Hypothalamus (tissue), 51 donors: ENCODE measurements at places on chromosomes 13 and 19.

GRCh38 chr13:18949489-18949761 lies 232.2 kb downstream of the TUBA3C start:
- DNase-seq, result no peak

GRCh38 chr13:94351292-94351990 lies 128.0 kb downstream of the DCT start:
- DNase-seq, result no peak

DNA sequence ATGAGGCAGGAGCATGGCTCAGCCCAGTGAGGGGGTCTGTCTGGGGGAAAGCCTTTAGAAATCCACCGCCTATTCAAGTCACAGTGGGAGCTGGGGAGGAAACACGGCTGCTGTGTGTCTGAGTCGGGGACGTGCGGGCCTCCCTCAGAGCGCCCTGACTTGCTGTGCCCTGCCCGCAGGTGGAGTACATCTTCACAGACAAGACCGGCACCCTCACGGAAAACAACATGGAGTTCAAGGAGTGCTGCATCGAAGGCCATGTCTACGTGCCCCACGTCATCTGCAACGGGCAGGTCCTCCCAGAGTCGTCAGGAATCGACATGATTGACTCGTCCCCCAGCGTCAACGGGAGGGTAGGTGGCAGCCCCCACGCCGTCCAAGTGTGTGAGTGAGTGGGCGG lies 137.8 kb upstream of the MCF2L start:
- no peak for DNase-seq

DNA sequence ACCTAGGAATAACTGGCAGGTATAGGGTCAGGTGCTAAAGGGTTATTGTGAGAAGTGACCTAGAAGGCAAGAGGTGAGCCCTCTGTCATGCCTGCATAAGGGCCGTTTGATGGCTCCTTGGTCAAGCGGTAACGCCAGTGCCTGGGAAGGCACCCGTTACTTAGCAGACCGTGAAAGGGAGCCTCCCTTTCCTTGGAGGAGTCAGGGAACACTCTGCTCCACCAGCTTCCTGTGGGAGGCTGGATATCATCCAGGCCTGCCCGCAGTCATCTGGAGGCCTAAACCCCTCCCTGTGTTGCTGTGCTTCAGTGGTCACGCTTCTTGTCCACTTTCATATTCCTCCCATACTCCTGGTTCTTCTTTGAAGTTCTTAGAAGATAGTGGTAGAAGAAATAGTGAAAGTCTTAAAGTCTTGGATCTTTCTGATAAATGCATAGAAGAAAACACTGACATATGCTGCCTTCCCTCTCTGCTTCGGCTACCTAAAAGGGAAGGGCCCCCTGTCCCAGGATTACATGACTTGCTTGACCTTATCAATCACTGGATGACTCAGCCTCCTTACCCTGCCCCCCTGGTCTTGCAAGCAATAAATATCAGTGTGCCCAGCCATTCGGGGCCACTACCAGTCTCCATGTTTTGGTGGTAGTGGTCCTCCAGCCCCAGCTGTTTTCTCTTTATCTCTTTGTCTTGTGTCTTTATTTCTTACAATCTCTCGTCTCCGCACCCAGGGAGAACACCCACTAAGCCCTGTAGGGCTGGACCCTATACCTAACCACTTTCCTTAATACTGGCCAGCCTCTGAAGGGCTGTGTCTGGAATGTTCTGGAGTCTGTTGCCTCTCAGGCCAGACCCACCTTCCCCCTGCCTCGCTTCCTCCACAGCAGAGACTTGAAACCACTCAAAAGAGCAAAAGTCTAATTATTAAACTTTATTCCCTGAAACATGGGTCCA lies 16.1 kb upstream of the ABCC4 start:
- DNase-seq, result no peak

DNA sequence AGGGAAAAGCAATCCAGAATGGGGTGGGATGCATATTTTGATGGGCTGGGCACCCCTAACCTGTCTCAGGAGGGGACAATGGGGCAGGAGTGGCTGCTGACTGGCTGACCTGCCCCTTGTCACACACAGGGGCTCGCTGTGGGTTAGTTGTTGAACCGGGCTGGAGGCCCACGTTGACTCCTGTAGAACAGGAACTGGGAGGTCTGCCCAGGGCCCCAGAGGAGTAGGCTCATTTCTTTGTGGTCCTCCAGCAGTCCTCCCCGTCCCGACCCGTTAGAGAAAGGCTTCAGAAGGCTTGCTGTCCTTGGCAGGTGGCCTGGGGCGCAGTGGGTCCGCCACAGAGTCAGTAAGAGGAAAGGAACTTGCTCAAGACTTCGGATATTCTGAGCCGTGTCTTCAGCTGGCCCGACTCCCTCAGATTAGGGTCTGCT lies 70.1 kb downstream of the COL4A1 start:
- DNase-seq, result no peak

- DNase-seq, result no peak
Observed at GRCh38 chr19:6416658-6417405, 7.8 kb downstream of the KHSRP start.

DNA sequence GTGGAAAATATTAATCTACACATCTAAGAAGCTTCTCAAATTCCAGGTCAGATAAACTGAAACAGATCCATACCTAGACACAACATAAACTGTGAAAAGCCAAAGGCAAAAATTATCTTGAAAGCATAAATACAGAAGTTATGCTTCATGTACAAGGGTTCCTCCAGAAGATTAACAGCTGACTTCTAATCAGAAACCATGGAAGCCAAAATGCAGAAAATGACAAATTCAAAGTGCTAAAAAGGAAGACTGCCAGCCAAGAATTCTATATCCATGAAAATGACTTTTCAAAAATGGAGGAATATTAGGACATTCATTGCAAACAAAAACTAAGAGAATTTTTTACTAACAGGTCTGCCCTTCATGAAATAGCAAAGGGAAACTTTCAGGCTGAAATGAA lies 72.8 kb downstream of the MYO16 start:
- DNase-seq, result no peak

DNA sequence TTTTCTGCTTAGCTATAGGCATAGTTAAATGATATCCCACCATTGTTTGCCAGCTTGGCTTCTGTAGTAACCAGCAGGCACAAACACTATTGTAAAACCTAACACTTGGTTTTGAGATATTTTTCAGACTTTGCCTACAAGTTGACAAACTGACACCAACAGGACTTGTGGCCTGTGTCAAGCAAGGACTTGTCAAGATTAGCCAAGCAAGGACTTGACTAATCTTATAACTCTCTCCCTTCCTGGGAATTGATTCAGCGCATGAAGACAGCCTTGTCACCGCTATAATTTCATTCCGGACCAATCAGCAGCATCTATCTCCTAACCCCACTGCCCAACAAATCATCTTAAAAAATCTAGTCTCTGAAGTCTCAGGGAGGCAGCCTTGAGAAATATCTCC lies 72.7 kb upstream of the SLITRK1 start:
- DNase-seq, result no peak

- DNase-seq, result no peak
Observed at GRCh38 chr19:46076951-46077814, 36.4 kb upstream of the IGFL4 start.

DNA sequence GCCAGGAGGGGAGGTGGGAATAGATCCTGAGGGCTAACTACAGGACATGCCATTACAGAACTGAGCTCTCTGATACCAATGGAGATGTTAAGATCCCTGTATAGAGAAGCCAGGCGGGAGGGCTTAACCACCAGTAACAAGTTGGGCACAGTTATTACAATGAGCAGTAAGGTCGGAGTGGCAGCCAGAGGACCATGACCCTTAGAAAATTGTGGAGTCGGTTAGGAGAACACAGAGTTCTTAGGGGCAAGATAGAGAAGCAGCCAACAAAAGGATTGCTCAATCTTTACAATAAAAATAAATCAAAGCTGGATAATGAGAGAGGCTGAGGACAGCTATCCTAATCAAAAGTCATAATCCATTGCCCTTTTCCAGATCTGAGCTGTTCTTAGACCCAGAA lies 10.4 kb downstream of the CPB2 start:
- DNase-seq, result no peak

DNA sequence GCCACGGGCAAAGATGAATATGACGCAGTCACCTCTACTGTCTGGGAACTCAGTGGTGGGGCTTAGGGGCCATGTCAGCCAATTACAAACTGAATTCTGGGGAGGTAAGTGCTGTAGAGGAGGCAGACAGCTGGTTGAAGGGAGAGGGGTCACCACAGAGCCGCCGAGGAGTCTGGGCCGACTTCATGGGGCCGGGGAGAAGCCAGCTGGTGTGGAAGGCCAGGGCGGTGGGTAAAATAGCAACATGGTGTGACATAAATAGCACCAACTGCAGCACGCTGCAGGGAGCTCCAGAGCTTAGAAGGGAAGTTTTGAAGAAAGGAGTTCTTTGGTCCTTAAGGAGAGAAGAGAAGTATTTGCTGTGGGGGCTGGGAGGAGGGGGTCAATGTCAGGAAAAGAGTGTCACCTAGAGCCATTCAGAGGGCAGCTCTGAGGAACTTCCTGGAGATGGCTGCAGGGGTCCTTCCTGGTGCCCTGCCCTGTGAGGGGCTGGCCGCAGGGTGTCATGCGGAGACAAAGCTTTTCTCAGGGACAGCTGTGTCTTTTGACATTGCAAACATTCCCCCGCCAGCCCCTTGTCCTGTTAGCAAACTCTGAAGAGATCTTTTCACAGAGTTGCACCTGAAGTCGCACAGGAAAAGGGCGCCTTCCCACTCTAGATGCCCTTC lies 6.4 kb downstream of the METTL21C start:
- DNase-seq, result no peak

GRCh38 chr13:48246102-48246501 lies 13.1 kb downstream of the ITM2B start:
- no peak for DNase-seq

GRCh38 chr19:17419621-17420474 lies at the start of gene MVB12A:
TSS of gene MVB12A (plus strand) at chr19:17420047. CDS start at chr19:17420136, 89 bp downstream.
- DNase-seq, result peak; percentile 93

DNA sequence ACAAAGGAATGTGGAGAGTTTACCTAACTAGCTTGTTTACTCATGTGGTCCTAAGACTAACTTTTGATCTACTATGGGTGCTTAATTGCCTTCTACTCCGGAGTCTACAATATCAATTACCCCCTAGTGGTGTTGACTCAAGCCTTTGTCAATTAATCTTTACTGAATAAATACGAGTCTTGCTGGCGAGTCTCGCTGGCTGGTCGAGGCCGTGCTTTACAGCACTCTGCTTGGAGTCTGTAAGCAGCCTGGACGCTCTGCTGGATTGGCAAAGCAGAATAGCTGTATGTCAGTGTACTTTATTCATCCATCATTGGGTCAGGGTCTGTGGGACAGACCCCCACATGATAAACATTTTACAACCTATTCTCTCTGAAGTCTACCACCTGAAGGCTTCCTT lies 9.9 kb upstream of the SPART start:
- no peak for DNase-seq

- DNase-seq, result no peak
Observed at GRCh38 chr13:85255978-85256377, 543.2 kb downstream of the SLITRK6 start.

GRCh38 chr19:56476651-56477428 lies at the start of gene ZNF667:
TSS of gene ZNF667 (minus strand) at chr19:56477345. CDS start at chr19:56462370, 14,975 bp downstream.
- no peak for DNase-seq

DNA sequence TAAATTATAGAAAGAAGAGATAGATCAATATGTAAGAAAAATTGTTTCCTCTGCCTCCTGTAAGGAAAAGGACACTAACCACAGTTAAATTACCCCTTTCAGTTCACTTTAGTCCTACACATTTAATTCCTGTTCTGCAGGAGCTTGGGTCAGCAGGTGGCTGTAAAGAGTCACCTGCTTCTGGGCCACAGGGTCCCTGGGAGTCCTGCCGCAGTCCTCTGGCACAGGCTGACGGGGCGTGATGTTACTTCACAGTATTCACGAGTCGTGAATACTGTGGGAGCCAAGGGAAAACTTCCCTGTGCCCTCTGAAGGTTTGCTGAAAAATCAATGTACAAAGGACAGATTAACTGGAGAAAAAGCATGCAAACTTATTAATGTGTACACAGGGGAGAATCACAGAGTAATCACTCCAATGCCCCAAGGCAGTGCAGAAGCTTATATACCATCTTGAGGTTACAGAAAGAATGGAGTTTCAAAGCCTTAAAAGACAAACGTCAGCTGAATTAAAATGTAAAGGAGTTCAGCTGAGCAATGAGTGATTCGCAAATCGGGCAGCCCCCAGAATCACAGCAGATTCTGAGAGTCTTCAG lies 125.8 kb upstream of the TMTC4 start:
- no peak for DNase-seq

- no peak for DNase-seq
Observed at GRCh38 chr13:35594096-35594495, 117.6 kb upstream of the MAB21L1 start.

DNA sequence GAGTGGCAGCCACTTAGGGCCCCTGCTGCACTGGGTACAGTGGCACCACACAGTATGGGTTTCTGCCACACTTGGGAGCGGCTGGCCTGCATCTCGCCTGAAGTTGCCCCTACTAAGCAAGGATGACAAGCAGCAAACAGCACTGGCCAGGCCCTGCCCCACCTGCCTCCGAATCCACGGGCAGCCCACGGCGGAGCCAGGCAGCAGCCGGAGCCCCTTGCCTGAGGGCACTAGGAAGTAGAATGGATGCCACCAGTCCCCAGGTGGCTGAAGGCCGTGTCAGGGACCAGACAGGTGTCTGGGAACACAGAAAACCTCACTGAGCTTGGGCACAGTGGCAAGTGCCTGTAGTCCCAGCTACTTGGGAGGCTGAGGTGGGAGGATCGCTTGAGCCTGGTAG lies 19.4 kb downstream of the MLLT1 start:
- DNase-seq, result no peak

DNA sequence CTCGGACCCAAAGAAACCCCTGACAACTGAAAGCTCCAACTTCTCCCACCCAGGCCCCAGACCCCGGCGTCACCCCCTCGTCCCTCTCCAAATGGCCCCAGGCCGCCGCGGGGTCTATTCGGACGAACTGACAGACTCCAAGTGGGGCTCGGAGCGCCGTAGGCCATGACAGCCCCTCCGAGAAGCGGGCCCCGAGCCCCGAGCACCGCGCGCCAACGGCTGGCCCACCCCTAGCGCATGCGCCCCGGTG lies 360 bp downstream of the DDX39A start:
- DNase-seq, result no peak

GRCh38 chr19:5645409-5645808 lies 22.5 kb downstream of the SAFB start:
- DNase-seq, result no peak

DNA sequence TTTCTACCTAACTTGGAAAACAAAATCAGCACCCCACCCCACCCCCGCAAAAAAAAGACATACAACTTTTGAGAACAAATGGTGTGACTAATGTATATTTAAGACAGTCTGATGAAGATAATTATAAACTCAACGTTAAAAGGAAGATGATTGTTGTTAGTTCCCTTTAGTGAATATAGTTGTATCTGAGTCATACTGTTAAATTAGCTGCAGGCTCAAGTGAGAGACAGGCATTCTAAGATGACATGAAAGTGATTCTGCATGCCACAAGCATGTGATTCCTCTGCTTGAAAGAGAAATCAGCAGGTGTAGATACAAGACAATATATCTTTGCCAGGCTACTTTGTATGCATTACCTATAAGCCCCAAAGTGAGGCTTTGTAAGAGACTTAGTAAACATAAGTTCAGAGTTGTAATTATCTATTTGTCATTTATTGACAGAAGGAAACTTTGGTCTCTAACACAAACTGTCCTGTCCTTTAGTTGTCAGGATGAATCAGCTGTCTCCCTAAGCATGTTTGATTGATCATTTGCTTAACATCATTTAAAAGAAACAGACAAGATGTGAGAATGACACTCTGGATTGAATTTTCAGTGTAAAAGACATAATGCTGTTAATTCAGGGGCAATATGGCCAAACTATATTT lies 319.4 kb upstream of the HTR2A start:
- DNase-seq, result no peak

GRCh38 chr13:109401307-109401706 lies 385.1 kb downstream of the IRS2 start:
- no peak for DNase-seq
